Frontal cortex (tissue), 4 donors: ENCODE measurements at places on chromosomes 6 and 20.

- no peak for DNase-seq
Observed at GRCh38 chr20:11520596-11520995, 397.1 kb upstream of the BTBD3 start.

DNA sequence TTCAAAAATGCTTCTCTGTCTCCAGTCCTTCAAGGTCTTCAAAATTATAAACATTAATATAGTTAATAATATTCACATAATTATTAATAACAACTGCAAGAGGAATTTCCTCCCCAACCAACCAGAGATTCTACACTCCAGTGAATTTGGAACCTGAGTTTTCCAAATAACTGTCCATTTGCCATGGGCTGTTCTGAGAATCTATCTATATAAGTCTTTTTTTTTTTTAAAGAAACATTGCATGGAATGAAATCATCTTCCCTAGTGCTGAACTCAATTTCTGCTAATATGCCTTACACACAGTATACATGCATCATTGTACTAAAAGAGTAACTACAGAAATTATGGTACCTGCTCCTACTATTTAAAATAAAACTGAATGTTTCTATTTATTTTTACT lies 113.9 kb downstream of the SLC22A3 start:
- DNase-seq, result no peak

- DNase-seq, result no peak
Observed at GRCh38 chr6:47129129-47129528, 87.0 kb upstream of the ADGRF1 start.

DNA sequence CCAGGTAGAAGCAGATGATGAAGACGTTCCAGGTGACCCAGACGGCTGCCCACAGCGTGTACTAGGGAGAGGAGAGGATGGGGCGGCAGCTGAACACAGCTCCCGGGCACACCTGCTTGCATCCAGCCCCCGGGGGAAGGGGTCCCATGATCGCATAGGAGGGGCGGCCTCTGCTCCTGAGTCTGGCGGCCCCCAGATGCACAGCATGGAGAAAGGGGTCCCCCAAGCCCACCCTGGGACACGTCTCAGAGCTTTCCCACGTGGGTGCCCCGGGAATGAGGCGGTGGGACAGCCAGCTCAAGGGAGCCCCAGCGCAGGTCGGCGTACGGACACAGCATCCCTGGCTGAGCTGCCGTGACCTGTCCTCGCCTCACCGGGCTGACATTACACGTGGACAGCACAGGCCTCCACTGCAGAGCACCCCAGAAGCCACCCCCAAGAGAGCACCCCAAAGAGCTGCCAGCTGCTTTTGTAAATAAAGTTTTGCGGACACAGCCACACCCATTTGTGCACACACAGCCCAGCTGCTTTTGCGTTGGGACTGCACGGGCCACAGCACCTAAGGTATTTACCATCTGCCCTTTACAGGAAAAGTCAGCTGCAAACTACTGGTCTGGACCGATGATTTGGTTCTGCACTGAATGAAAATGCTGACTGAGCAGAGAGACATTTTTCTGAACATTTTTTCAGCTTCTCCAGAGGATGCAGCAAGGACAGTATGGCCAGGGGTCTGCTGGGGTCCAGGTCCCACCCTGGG lies 5.2 kb downstream of the NKAIN4 start:
- no peak for DNase-seq

- no peak for DNase-seq
Observed at GRCh38 chr6:7630792-7631191, 40.8 kb downstream of the SNRNP48 start.

DNA sequence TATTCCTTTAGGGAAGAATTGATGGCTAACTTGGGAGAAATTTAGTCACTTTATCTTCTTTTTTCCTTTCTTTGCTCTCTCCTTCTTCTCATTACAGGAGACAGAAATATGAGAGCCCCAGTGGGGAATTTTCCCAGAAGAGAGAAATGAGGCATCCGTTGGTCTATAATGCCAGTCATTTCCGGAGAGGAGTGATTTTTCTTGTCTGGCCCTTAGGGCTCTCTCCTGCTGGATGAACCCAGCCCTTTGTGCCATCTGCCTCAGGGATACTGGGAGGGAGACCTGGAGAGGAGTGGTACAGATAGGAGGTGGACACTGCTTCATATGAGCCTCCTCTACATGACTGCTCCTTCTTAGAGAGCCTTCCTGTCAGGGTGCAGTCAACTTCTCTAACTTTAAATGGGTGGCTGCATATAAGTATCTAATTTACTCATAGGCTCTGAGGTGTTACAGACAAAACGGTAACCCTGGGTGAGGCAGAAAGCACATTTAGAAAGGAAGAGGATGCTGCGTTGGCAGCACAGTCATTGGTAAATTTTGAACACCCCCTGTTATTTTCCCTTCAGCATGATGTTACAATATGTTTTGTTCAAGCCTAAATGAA lies 21.9 kb downstream of the RIMS1 start:
- no peak for DNase-seq

DNA sequence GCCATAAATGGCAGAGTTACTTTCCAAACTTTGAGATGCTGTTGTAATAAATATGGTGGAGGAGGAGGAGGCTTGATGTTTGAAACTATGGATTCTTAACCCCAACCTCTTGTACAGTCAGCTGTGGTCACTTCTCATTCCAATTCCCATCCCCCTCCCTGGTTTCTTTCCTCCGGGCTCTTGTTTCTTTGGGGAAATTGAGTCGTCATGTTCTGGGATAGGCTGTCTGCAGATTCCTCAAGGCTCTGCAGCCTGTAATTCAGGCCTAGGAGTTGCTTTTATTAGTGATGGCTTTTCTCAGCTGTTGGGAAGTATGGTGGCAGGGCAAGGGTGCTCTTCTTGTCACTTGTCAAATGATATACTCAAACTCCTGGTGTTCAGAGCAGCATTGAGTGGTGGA lies 2.6 kb downstream of the PTK7 start:
- DNase-seq, result no peak

GRCh38 chr6:31037169-31037568 lies 26.9 kb downstream of the MUC22 start:
- no peak for DNase-seq

- DNase-seq, result no peak
Observed at GRCh38 chr20:47825011-47825762, 39.9 kb upstream of the SULF2 start.

DNA sequence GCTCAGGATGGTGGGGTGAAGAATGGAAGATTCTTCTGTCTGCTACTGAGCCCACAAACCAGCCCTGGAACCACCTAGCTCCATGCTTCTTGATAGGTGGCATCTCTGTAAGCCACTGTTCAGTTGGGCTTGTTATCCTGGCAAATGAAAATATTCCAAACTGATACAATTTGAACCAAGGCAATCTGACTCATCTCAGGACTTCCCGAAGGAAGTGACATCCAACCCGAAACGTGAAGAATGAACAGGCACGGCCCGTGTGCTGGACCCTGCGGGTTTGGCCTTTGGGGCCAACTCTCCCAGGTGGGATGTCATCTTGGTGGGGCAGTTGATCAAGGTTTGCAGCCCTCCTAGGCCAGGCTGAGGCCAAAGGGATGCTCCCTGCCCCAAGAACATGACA lies 160.3 kb downstream of the PREX1 start:
- no peak for DNase-seq

GRCh38 chr20:58374906-58375758 lies 13.9 kb upstream of the VAPB start:
- no peak for DNase-seq

- DNase-seq, result no peak
Observed at GRCh38 chr20:4443016-4443415, 278.7 kb upstream of the PRND start.

DNA sequence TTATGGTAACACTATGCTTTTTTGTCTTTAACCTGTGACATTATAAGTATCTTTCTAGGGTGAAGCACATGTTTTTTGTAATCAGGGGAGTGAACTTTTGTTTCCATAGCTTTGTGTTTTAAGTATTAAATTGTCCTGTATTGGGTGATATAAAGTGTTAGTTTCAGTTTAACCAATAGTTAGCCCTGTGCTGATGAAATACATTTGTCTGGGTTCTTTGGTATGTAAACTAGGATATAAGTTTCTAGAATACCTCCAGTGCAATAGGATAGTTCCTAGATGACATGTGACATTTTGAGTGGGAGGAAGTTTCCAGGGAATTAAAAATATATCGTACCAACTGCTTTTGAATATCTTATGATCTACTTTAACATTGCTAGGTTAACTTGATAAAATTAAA lies 611.0 kb upstream of the MARCKS start:
- no peak for DNase-seq

DNA sequence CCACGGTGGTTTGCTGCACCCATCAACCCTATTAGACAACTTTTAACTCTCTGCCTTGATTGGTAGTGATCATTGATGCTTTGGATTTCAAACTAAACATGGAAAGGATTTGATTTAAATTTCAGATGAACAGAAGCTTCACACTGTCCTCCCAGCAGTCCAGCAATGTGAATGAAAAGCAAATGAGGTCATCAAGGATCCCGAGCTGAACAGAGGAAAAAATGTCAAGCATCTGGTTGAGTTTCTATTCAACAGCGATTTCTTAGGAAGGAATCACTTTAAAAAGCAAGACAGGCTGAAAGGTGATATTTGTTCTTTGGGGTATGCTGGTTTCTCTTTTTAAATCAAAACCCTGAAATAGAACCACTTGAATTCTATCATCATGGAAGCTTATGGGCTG lies 10.6 kb upstream of the SAMD3 start:
- DNase-seq, result no peak

GRCh38 chr6:43378631-43379030 lies 9.2 kb upstream of the ZNF318 start:
- DNase-seq, result no peak

GRCh38 chr20:6140947-6141346 lies 18.1 kb upstream of the FERMT1 start:
- no peak for DNase-seq

DNA sequence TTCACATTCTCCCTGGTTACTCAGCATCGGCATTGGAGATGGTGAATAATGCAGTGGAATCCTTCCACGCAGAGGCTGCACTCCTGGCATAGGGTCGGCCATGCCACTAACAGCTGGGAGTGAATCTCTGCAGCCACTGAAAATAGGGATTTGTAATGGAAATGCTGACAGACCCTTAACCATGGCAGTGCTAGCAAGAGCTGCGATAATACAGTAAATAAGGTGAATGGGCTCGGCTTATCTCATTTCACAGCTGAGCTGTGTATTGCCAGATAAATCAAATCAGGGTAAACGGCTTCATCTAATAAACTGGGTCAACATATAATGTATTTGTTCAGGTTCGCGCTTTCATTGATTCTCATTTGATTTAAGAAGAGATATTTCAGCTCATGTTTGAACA lies 156.8 kb downstream of the SLC35B3 start:
- DNase-seq, result no peak

DNA sequence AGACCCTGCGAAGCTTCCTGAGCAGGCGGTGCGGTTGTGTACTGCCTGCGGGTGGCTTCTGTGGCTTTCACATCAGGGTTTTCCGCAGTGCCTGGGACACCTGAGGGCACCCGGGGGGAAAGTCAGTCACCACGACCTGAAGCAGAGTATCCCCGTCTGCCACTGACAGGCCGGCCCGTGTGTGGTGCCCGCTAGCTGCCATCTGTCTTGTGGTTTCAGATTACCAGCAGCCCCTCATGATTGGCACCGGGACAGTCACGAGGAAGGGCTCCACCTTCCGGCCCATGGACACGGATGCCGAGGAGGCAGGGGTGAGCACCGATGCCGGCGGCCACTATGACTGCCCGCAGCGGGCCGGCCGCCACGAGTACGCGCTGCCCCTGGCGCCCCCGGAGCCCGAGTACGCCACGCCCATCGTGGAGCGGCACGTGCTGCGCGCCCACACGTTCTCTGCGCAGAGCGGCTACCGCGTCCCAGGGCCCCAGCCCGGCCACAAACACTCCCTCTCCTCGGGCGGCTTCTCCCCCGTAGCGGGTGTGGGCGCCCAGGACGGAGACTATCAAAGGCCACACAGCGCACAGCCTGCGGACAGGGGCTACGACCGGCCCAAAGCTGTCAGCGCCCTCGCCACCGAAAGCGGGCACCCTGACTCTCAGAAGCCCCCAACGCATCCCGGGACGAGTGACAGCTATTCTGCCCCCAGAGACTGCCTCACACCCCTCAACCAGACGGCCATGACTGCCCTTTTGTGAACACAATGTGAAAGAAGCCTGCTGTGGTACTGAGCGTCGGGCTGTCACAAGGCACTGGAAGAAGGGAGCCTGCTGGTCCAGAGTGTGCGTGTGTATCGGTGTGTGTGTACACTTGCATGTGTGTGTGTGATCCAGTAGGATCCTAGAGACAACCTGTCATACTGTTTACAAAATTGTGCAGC lies 54.4 kb downstream of the GOPC start:
- peak; percentile 47 for DNase-seq

DNA sequence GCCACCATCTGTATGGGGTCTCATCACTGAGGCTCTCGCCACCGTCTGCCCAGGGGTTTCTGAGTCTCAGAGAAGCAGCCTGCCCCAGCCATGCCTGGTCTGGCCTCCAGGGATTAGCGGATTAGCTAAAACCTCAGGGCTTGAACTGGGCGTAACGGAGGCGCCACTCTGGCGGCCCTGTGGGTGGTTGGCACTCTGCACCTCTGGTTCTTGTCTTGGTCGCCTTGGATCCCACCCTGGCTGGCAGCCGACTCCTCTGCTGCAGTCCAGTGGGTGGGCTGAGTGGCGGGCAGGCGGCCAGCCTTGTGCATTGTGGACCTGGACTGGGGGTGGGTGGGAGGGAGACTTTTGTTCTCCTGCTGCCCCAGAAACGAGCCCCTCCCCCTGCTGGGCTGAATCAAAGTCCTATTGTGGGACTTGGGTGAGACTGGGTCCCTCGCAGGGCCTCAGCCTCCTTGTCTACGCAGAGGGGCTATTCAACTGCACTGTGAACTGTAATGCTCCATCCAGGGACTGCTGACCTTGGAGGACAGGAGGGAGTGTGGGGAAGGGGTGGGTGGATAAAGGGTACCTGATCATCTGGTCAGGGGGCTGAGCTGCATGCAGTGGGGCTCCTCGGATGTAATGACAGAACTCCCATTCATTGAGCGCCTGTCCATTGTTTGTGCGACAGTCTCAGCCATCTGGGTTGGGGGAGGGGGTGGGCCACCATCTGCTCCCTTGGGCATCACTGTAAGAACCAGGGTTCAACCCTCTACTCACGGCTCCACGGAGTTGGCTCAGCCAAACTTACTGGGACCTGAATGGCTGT lies 23.9 kb downstream of the SUN5 start:
- DNase-seq, result peak; percentile 44

GRCh38 chr20:36268440-36269342 lies 32.4 kb downstream of the AAR2 start:
- no peak for DNase-seq

GRCh38 chr20:1895674-1896483 lies 672 bp downstream of the SIRPA start:
- DNase-seq, result no peak

GRCh38 chr20:51542033-51542570 lies 417 bp downstream of the NFATC2 start:
- DNase-seq, result no peak

GRCh38 chr20:9027626-9028025 lies 41.3 kb upstream of the PLCB4 start:
- DNase-seq, result no peak

DNA sequence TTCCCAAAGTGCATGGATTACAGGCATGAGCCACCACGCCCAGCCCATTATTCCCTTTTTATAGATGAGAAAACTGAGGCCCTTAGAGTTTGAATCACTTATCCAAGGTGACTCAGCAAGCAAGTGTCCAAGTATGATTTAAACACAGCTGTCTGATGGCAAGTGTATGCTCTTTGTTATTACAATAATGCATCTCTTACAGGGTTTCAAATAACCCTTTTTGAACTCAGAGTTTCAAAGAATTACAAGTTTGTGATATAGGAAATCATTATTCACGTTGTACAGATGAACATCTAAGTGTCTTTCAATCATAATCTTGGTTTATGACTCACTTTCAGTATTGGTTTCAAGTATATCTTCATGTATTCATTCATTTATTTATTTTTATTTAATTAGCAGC lies 63.0 kb downstream of the CD83 start:
- DNase-seq, result no peak

- no peak for DNase-seq
Observed at GRCh38 chr6:55014321-55015088, 159.8 kb upstream of the HCRTR2 start.
